ENCODE measurements at places on chromosomes 12 and 14.

DNA sequence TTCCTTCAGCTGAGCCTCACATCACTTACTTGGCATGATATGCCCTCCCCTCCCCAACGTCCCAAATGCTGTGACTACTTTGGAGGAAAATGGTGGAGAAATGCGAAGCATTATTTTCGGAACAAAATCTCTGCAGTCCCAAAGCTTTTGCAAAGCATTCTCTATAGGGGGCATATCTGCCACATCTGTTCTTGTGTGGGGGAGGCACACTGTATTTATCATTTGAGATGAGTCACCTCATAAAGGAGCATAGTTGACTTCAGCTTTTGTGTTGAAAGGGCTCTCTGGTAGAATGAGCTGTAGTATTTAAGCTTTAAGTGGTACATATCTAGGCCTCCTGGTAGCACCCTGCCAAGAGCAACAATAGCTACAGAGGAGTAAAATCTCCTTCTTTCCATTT is 447.5 kb downstream of the ADAMTS20 start:
- DNase-seq = no peak

GRCh38 chr14:63454863-63455622 is 88.1 kb downstream of the PPP2R5E start:
- no peak for DNase-seq

GRCh38 chr12:54991161-54991990 is 6.8 kb upstream of the TESPA1 start:
- DNase-seq = no peak

GRCh38 chr12:93127582-93128331 is 198.7 kb upstream of the EEA1 start:
- no peak for DNase-seq
